ENCODE measurements at places on chromosomes 2 and 18.

- no peak for DNase-seq
Observed at GRCh38 chr2:230944123-230944653, 19.1 kb upstream of the GPR55 start.

DNA sequence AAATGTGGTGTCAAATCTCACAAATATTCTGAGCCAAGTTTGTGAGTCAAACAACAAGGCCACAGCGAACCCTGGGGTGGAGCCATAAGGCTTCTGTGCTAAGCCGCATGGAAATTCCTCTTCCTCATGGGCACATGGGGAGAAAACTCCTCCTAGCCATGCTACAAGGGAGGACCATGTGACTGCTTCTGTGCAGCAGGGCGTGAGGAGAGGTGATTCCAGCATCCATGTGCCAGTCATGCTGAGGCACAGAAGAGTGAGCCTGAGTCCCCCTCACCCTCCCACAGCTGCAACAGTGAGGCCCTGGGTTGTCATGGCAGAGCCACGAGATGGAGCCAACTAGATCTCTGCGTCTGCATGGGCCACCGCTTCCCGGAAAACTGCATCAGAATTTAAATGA, 488.8 kb upstream of the RAB6C start:
- no peak for DNase-seq

DNA sequence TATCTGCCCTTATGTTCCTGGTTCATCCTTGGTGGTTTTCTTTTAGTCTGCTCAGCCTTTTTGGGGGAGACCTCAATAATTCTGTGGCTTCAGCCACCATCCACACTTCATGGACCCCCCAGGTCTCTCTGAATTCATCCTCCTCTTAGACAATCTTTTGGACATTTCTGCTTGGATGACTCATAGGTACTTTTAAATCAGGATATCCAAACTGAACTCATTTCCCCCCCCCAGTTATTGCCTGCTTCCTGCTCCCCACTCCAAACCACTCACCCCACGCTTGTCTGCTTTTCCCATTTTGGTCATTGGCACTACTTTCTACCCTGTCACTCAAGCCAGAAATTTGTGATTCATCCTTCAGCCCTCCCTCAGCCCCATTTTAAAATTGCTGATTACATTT, 78.5 kb downstream of the TANC1 start:
- DNase-seq: no peak

DNA sequence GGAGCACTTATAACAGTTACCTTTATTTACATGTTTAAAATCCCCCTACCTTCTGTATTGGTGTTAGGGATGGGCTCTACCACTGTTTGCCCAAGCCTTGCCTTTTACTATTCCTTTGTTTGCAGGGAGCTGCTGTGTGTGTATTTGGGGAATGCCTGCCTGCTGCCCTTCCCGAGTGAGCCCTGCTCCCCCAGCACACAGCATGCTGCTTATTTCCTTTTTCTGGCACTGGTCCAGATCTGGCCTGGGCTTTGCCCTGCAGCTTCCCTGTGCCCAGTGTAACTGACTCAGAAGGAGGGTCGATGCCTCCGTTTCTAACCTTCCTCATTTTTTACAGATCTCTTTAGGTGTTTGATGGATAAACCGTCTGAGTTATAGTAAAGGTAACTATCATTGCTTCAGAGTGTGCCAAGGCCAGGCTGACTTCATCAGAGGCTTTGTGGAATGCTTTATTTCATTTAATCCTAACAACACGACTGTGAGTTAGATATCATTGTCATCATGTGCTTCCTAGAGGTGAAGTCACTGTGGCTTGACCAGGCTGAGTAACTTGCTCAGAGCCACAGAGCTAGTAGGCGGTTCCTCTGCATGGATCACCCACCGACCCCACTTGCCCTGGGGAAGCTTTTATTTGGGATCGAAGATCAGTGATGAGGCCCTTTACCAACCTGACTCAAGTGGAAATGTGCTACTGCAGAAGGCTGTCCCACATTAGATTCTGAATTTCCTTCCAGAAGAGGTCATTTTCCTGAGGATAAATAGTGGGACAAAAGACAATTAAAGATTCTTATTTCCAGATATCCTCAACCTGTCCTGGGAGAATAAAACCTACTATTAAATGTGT, 238.8 kb downstream of the ZNF407 start:
- no peak for DNase-seq

DNA sequence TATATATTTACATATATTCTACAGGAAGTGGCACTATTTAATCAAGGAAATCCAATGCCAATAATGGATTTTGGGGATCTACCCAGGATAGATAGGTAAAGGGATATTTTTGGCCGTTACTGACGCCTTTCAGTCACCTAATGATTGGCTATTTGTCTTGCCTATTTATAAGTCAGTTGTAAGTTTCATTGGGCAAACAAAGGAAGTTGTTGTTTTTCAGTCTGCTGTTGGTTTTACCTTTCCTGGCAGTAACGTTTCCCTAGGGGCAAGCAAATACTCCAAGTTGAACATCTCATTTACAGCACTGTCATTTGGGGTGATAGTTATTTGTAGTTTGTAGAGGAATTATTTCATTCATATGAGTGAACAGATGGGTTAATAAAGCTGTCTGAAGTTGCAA, 17.0 kb upstream of the LANCL1 start:
- DNase-seq: no peak

GRCh38 chr2:25548601-25549000, 124.8 kb downstream of the DTNB start:
- no peak for DNase-seq

GRCh38 chr18:56067969-56068671, 480.1 kb upstream of the TCF4 start:
- DNase-seq: no peak

GRCh38 chr2:218908721-218909619, 28.3 kb downstream of the WNT10A start:
- peak; percentile 64 for DNase-seq

GRCh38 chr2:161982548-161983330, 91.3 kb downstream of the DPP4 start:
- DNase-seq: no peak

- DNase-seq: no peak
Observed at GRCh38 chr2:12304564-12305171, 412.1 kb upstream of the TRIB2 start.

- DNase-seq: no peak
Observed at GRCh38 chr2:227325839-227326195, 766 bp downstream of the MFF start.

DNA sequence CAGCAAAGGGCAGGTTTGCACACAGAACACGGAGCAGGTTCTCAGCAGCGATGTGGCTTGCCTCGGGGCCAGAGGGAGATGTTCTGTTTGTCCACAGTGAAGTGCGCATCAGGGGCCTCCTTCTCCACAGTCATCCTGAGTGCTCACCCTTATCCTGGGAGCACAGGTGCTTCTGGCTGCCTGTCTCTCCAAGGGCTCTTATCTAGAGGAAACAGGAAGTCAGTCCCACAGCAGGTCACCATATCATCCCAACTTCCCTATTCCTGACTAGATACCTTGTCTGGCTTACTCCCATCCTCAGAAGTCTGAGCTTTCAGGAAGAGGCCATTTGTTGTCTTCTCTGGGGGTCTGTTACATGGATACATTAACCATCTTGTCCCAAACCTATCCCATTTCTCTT, at the start of gene CD207:
CD207 (minus strand) TSS at position 174 of the 400 bp plus-strand sequence; CDS start at position 134, 40 bp downstream.
- DNase-seq: no peak

- no peak for DNase-seq
Observed at GRCh38 chr2:159151198-159152127, 135.0 kb downstream of the WDSUB1 start.

- DNase-seq: no peak
Observed at GRCh38 chr2:198072655-198073054, 268.3 kb downstream of the PLCL1 start.

GRCh38 chr2:152100961-152101360, 2.1 kb upstream of the CACNB4 start:
- no peak for DNase-seq

DNA sequence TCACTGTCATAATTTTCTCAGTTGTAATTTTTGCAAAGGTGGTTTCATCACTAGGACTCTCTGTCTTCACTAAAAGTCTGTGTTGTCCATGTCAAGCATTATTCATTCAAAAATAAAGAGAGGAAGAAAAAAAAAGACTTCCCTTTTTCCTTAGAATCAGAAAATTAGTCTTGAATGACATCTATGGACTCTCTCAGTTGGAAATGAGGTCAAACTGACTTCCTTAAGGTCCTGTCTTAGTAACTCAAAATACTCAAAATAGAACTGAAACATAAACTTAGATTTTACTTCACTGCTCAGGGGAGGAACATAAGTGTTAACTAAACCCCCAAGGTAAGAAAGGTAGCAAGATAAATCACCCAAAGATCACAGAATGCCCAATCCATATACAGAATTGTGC, 2.2 kb upstream of the ZNF407 start:
- DNase-seq: no peak

DNA sequence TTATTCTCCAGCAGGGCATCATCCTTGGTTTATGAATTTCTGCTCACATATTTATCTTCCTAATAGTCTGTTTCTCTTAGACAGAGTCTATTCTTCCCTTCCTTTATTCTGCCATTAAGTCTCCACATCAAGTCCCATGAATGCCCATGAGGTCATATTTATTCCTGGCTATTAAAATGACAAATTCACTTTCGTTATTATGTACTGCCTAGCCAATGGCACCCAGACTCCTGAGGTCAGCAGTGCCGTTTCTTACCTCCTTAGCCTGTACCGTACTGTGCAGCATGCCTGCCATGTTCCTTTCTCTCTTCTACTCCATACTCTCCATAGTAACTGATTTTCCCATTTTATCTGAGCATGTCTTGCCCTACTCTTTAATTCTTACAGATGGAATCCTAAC, 82.3 kb upstream of the SPTBN1 start:
- no peak for DNase-seq

- no peak for DNase-seq
Observed at GRCh38 chr2:142724713-142725349, 152.6 kb upstream of the KYNU start.

DNA sequence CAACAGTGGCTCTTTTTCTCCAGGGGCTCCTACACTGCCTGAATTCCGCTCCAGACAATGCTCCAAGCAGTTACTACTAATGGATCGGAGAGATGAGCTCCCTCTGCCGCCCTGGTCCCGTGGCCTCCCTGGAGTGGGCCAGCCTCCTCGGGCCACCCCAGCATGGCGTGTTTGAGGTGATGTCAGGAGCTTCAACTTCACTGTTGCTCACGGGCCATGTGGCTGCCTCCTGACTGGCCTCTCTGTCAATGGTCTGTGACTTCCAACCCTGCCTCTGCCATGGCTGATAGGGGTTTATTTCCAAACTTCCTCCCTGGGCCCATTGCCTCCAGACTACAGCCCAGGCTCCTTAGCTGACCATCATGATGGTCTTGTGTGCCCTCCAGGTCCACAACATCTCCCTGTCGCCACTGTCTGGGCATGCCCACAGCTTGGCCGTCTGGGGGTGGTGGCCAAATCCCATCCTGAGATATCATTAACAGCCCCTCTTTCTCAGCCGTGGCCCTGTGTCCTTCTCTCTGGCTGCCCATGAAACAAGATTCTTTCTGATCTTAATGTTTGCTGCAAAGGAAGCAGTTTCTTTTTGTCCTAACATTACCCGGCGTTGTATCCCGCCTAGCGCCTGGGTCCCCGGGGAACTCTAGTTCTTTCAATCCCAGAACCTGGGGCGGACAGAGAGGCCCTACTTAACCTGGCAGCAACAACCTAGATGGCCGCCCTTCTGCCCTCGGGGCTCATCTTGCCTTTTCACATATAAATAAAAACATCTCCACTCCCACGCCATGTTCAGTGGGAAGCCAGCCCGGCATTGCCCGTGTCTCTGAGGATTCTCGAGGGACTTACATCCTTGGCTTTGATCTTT, 38.1 kb downstream of the ATOH8 start:
- no peak for DNase-seq

DNA sequence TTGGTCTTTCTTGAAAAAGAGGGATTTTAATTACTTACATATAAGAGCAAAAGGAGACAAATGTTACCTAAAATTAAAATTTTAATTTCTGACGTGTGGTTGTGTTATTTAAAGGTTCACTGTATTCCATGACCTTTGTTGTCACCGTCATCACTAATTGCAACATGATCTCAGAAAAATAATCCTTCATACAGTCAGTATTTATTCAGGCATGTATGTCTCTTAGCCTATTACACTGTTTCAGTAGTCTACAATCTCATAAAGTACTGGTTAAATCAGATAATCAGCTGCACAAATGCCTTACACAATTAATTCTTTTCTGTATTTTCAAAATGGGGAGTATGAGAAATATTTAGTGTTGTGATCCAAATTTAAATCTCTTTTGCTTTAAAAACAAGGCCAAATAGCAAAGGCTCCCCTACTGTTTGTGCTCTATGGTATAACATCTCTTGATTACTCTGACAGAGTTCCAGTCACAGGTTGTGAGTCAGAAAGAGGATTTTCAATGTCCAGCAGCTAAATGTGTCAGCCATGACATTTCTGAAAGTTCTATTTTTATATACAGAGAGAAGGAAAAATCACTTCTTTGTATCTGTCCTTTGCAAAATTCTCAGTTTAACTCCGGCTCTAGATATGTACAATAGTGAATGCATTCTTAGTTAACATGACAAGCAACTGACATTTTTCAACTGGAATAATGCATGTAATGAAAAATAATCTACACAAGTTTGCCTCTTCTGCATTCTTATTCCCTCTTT, 184.0 kb downstream of the FIGN start:
- no peak for DNase-seq

DNA sequence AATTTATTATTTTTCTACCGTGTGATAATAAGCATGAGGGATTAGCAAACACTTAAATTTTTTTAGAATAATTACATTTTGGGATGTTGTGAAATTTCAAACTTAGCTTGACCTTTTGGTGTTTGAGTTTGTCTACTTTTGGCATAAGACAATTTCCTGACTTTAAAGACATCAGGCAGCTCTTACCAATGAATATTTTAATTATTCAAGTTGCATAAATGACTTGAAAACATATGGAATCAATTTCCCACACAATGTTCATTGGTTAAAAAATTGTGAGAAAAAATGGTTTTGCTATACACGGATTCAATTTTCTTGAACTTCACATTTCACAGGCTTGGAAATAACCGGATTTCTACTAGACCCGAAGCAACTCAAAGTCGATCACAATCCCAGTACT, 243.4 kb downstream of the IKZF2 start:
- no peak for DNase-seq

GRCh38 chr18:22676423-22676822, 256.7 kb upstream of the RBBP8 start:
- no peak for DNase-seq

DNA sequence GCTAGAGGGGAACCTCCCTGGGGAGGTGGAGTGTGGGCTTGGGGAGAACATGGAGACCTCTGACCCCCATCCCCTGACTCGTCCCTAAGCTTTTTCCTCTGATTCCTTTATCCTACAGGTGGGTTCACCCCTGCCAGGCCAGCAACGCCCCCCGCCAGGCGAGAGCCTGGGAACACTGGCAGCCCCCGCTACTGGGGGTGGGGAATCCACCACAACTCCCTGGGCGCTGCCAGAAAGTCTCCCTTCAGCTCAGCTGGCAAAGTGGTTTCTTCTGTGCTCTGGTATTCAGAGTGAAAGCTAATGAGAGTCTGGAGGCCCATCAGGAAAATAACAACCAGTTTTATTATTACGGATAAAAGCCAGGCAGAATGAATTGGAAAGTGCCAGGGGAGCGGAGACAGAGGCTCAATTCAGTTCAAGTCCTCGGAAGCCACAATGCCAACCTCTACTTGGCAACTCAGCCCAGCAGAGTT, 2.8 kb downstream of the DIPK1C start:
- no peak for DNase-seq

- DNase-seq: no peak
Observed at GRCh38 chr2:181189951-181190350, 209.5 kb downstream of the UBE2E3 start.

Measured in activated CD8-positive, alpha-beta memory T cell treated with anti-CD3 and anti-CD28 coated beads for 1 hour (primary cell).